ENCODE measurements at places on chromosomes 3 and 15. TPM values are rescaled to one million over a fixed set of nuclear protein-coding genes. Genes with fewer than 3 reads are reported as not detected.

Gene THSD4
- 14.4 TPM for total RNA-seq

- DNase-seq = no peak
Measured at GRCh38 chr15:43103907-43104306, 1.9 kb downstream of the UBR1 start.

- no peak for DNase-seq
Measured at GRCh38 chr3:106675451-106675850, 701.8 kb upstream of the CCDC54 start.

- DNase-seq = no peak
Measured at GRCh38 chr3:184235381-184236032, 6.1 kb downstream of the VWA5B2 start.

DNA sequence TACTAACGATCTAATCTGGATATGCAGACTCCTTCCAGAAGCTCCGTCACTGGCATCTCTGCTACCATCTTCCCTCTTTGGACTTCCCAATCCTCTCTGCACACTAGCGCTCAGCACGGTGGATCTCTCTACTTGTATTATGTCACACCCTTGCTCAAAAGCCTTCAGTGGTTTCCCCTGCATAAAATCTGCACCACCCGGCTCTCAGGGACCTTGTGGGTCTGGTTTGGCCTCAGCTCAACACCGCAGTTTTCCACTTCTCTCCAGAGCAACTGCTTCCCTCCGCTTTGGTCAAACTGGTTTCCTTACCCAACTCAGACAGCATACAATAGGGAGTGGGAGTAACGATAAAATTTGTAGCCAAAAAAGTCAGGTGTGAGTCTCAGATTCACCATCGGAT is 30.7 kb upstream of the HES1 start:
- DNase-seq = no peak

Gene ALG1L2
- total RNA-seq = not detected

Gene GASK1A
- total RNA-seq = 0.15 TPM

DNA sequence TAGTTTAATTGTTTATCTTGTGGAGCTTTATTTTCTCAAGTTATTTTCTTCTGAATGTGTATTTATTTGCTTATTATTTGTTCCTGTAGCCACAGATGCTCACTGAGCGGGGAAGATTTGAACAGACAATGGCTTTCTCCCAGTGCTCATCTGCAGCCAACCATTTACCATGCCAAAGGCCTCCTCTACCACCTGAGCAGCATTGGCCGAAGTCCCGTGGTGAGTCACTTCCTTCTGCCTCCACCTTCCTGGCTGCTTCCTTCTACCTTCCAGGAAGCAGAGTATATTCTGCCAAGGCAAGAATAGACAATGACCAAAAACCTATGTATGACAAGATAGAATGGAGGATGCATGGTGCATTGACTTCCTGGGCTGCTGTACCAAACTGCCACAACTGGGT is 443.1 kb downstream of the AGBL1 start:
- DNase-seq = no peak

DNA sequence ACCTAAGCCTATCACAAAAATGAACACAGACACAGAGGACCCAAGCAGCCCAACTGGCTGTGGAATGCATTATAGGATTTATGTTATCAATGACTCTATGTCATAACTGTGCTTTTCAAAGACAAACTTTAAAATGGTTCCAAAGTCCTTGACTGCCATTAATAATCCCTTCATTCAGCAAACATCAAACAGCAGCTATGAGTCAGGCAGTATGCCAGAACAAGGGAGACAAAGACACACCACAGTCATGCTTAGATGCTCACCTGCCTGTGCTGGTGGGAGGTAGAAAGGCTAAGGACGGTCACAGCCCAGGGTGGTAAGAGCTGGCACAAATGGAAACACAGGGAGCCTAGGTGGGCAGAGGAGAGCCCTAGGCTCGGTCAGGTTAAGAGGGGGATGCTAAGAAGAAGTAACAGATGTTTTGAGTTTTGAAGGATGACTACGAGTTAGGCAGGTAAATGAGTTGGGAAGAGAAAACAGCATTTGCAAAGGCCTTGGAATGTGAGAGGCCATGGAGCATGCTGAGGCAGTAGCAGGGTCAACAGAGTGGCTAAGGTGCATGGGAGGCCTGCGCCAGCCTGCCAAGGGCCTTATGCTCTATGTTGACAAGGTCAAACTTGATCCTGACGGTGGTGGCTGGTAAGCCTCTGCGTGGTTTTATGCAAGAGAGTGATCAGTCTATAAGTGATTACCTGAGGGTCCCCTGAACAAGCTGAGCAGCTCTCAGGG is 23.0 kb downstream of the NMNAT3 start:
- no peak for DNase-seq

Gene BCL2A1
- not detected for total RNA-seq

Gene P2RY14
- total RNA-seq = not detected

GRCh38 chr3:46586738-46587246 is 20.7 kb upstream of the LRRC2 start:
- DNase-seq = no peak
